NCI-H510A (cell line): ENCODE measurements at places on chromosomes 5 and 9.
A peak's percentile ranks its signal among the peaks of the same experiment; 100 is the strongest.

- no peak for DNase-seq
These were observed 536.0 kb downstream of the GABRG2 start for GRCh38 chr5:162603443-162604070.

DNA sequence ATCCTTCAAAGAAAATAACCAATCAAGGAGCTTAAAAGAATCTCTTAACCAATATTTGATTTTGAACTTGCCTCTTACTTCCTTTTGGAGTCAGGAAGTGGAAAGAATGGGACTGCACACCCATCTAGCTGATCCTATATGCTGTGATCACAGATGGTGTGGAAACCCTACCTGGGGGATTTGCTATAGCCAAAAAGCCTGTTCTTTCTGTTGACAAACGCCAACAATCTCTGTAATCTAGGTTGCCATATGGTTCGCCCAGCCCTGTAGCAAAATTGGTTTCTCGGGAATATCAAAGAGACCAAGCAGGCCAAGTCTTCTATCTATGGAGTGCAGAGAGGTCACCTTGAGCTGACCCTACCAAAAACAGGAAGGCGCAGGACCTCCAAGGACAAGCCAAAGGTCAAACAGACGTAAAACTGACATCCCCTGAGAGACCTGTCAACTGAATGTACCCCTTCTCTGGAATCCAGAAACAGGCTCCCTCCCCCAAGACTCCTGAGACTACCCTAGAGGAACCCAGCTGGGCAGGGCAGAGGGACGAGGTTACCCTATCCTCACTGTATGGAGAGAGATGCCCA, 19.4 kb downstream of the NRG2 start:
- no peak for DNase-seq

- no peak for DNase-seq
These were observed 76.6 kb downstream of the MAPKAP1 start for GRCh38 chr9:125630436-125630835.

DNA sequence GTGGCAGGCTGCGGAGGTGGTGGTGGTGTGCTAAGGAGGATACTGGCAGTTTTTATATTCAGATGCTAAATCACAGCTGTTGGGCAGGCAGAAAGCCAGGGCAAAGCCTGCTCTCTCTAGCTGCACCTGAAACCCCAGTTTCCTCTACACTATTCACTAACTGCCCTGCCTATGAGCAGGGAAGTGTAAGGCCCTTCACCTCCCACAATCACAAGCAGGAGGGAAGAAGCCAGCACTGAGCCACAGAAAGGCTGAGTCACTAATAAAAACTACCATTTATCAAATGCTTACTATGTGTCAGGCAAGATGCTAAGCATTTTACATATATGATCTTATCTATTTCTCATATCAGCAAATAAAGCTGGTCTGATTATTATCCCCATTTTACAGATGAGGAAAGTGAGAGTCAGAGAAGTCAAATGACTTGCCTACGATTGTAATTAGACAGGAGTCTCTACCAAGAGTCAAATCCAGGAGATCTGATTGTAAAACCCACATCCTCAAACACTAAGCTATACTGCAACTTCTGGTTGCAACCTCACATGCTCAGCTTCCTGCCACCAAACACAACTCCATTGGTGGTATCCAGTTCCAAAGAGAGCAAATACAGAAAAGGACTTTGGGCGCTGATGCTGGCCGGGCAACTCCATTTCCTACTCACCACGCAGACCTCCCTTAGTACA, 17.7 kb upstream of the IL6ST start:
- no peak for DNase-seq

GRCh38 chr5:17088051-17088450, 129.4 kb upstream of the BASP1 start:
- DNase-seq, result no peak

DNA sequence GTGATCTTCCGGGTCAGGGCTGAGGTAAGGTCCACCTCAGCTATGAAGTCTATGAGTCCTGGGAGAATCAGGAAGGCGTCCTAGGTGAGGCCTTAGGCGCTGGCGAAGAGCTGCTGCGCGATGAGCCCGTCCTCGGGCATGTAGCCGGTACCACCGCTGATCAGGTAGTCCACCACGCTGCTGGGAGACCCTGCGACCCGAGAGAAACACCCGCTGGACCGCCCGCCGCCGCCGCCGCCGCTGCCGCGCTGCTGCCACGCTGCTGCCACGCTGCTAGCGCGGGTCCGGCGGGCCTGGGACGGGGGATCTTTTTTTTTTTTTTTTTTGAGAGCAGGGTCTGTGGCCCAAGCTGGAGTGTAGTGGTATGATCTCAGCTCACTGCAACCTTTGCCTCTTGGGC, 8.0 kb upstream of the DCAF12 start:
- no peak for DNase-seq

- DNase-seq, result no peak
These were observed 7.8 kb downstream of the SH3PXD2B start for GRCh38 chr5:172446336-172447051.

DNA sequence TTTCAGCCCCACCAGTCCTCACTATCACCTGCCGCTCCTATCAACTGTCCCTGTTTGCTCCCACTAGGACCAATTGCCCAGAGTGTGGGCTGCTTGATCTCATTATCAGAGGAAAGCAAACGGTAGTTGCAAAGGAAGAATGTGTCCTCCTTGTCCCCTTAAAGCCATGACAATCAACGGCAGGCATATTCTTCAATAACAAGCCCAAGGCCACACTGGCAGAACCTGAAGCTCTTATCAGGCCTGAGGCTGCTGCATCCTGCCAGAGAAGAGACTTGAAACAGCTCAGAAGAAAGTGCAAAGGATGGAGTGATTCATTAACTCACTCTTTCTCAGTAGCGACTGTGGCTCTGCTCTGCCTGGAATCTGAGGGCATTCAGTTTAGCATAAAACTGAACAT, 39.2 kb upstream of the MAN2A1 start:
- no peak for DNase-seq

GRCh38 chr9:16371306-16371705, 499.2 kb downstream of the BNC2 start:
- DNase-seq, result no peak

DNA sequence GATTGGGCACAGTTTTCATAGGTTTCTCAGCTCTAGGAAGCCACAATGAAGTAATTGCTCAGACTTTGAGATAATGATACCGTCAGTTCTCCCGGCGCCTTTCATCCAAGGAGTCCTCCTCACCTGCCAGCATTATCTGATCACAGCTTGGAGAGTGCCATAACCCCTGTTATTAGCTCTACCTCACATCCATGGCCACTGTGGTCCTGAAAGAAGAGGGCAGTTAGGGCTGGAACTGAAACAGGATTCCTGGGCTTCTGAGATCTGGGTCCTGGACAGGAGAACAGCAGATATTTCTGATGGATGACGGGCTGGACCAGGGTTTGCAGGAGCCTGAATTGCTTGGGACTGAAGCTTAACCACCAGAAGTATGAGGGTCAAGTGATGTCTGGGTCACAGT, 13.5 kb downstream of the RGS3 start:
- no peak for DNase-seq

- no peak for DNase-seq
These were observed 14.0 kb upstream of the PDLIM4 start for GRCh38 chr5:132243366-132243977.

DNA sequence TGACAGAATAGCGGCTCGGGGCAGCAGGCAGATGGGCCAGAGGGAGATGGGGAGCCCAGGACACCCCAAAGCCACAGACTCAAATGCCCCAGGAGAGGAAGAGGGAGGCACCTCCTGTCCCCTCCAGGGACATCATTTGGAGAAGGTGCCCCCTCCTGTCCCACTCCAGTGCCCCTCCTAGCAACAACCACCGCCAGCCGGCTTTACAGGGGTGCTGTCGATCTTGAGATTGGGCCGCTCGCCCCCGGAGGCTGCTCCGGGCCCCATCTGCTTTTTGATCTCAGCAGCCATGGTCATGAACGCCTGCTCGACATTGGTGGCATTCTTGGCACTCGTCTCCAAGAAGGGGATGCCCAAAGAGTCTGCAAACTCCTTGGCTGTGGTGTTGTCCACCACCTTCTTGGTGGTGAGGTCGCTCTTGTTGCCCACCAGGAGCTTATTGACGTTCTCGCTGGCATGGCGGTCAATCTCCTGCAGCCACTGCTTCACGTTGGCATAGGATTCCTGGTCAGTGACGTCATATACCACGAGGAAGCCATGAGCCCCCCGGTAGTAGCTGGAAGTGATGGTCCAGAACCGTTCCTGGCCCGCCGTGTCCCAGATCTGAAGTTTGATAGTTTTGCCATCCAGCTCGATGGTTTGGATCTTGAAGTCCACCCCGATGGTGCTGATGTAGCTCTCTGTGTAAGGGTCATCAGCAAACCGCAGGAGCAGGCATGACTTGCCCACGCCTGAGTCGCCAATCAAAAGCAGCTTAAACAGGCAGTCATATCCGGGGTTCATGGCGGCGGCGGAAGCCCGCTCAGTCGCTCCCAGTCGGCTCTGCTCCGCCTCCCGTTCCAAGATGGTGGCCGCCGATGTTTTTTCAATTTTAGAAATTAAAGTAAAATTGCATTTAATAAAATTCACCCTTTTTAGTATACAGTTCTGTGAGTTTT, 14.0 kb upstream of the FRMPD1 start:
- DNase-seq, result no peak

DNA sequence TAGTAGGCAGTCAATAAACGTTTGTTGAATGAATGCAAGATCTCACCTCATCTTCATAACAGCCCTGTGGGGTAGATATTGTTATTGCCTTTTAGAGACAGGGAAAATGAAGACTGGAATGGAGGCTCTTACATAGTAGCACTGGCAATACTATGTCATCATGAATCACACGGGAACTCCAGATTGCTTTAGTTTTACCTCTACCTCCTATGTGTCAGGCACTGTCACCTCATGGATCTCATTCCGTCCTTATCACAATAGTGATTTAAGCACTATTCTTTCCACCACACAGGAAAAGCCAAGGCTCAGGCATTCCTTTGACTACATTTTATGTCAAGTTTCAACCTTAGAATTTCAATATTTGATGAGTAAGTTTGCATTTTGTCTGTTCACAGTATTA, 2.9 kb upstream of the EPB41L4B start:
- no peak for DNase-seq

DNA sequence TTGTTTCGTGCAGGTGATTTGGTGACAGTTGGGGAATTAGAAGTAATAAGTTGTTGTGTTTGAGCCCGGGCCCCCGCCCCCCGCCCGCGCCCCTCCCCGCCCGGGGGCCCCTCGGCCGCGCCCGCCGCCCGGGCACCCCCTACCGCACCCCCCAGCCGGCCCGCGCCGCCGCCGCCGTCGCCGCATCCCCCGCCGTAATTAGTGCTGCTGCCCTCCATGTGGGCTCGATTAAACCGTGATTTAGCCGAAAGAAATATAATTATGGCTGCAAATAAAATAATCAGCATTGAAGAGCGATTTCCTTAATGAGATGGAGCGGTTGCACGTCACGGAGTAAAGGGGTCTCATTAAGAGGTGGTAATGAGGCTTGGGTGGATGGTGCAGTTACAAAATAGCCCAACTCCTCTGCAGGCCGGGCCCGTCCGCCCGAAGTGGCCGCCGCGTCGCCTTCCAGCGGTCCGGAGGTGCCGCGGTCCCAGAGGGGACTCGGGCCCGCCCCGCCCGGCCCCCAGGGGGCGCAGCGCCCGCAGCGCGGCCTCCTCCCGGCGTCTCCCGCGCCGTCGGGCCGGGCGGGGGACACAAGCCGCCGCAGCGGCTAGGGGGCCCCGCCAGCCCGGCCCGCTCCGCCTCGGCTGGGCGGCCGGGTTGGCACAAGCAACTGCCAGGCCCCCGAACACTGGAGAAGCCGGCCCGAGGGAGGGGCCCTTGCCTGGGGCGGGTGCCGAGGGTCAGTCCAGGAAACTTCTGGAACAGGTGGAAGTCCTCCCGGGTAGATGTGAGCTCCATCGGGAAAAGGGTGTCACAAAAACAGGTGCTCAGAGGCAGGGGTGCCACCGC, 6.9 kb upstream of the OTP start:
- DNase-seq, result peak; percentile 33

DNA sequence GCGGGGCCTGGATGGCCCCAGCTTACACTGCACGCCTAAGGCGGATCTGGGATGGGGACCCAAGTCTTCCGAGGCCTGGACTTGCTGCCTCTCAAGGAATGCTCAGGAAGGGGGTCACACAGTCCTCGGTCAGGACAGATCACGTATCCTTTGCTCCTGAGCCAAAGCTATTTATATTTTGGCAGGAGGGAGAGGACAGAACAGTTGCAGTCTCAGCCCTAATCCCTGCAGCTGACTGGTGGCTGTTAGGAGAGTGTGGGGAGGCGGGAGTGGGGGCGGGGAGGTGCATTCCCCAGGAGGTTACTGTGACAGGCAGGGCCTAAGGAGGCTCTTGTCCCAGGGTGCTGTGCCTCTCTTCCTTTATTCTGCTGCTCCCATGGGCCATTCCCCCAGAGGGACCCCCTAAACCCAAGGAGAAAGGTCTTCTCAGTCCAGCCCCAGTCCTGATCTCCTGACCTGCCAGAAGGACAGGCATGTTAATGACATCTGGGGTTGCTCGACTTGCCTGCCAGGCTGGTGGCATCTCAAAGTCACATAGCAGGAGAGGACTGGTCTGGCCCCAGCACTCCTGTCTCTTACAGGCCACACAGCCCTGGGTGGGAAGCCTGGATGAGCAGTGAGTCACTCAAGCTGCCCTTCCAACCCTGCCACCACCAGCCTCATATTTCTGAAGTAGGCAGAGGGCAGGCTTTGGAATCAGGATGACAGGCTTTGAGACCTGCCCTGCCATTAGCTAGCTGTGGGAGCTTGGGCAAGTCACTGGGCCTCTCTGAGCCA, 51.9 kb downstream of the COL27A1 start:
- DNase-seq, result no peak

DNA sequence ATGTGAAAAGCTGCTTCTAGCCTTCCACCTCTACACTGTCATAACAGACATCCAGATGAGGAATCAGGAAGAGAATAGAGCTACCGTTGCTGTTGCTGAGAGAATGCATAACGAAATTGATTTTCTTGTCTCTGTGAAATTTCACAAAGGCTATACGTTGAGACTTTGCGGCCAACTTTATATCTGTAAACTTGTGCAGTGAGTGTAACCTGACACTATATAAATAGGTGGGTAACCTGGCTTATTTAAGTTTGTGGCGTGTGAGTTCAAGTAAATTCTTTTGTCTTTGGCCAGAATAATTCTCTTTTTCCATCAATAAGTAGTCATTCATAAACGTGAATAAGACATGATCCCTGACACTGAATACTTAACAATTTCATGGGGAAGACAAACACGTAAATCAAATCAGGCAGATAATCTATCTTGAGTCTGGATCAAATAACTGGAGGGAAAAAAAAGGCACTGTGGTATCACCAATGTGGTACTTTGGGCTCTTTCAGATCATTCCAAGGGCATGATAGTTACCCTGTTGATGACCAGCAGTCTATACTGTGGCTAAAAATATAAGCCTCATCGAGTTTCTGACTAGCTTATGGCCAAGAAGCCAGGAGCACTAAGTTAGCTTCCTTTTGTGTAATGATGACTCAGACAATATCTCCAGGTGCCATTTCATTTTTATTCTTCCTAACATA, 98.2 kb upstream of the RASA1 start:
- DNase-seq, result no peak

GRCh38 chr5:101009758-101010519, 106.9 kb upstream of the ST8SIA4 start:
- no peak for DNase-seq
